T-helper 2 cell (primary cell): ENCODE measurements at places on chromosomes 4 and X.

GRCh38 chr4:22720091-22720490 is 27.4 kb downstream of the GBA3 start:
- DNase-seq: no peak

DNA sequence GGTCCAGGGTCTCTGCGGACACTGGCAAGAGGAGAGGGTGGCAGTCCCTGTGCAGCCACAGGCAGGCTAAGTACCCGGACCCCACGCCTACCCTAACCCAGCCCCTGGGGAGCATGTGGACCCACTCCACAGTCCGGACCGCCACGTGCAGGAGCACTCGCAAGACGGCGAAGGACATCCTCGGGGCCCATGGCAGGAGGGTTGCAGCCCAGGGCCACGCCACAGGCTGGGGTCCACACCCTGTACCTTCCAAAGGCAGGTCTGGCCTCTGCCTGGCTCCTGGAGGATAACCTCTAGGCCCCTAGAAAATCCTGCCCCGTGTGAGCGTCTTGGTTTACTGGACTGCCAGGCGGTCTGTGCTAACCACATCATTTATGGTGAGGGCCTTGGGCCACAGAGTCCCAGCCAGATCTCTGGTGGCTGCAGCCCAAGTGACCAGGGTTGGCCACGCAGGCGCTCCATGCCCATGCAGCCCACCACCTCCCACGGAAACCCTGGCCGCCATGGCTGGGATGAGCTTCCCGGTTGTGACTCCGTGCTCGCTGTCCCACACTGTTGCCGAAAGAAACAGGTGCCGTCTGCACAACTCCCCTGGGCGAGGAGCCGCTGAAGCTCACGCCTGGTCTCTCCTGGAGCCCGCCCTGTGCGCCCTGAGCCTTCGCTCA is 10.0 kb downstream of the CCNQ start:
- DNase-seq: no peak

- no peak for DNase-seq
Observed at GRCh38 chr4:182103614-182104319, 139.4 kb upstream of the TENM3 start.

GRCh38 chr4:111556851-111557250 is 588.4 kb upstream of the FAM241A start:
- no peak for DNase-seq

GRCh38 chr4:66602622-66603021 is 932.3 kb upstream of the EPHA5 start:
- DNase-seq: no peak

GRCh38 chr4:89254847-89255246 is 52.8 kb downstream of the GPRIN3 start:
- peak; percentile 35 for DNase-seq

DNA sequence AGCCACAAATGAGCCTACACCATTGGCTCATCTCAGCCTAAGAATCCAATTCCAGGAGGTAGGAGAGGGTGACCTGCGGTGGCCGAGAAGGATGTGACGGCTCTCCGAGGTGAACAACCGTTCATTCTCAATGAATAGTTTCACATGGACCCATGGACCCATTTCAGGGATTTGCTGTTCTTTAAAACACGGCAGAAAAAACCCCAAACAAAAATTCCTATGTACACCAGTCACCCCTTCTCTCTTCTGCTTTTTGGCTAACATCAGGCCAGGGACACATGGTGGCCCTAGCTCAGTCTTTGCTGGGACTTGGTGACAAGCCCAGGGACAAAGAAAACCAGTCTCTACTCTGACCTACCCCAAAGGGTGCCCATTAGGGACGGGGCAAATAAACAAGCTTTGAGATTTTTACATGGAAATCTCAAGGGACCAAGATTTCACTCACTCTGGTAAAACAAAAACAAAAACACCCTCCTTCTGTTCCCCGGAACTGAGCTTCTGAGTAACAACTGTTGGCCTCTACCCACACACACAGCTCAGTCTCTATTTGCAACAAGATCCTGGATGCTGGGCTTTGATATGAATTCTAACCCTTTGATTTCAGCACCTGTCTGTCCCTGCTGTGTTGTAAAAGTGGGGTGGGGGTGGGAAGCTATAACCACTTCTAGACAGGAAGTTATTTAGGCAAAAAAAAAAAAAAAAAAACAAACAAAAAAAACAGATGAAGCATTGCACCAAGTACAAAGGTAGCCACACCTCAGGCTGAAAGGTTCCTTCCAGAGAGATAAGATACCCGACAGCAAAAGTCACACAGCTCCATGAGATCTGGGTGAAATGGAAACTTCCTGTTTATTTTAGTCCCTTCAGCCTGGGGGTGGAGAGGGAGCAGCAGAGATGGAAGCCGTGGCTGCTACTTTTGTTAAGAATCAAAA is 49.0 kb downstream of the DDX3X start:
- no peak for DNase-seq

- no peak for DNase-seq
Observed at GRCh38 chr4:99413140-99413539, 22.0 kb downstream of the ADH7 start.

- no peak for DNase-seq
Observed at GRCh38 chr4:39083164-39083563, 21.1 kb downstream of the KLHL5 start.

- peak; percentile 83 for DNase-seq
Observed at GRCh38 chr4:183504930-183505610, at the start of gene ING2. TSS of gene ING2 (plus strand) at chr4:183505058. CDS start at chr4:183505196, 138 bp downstream.

DNA sequence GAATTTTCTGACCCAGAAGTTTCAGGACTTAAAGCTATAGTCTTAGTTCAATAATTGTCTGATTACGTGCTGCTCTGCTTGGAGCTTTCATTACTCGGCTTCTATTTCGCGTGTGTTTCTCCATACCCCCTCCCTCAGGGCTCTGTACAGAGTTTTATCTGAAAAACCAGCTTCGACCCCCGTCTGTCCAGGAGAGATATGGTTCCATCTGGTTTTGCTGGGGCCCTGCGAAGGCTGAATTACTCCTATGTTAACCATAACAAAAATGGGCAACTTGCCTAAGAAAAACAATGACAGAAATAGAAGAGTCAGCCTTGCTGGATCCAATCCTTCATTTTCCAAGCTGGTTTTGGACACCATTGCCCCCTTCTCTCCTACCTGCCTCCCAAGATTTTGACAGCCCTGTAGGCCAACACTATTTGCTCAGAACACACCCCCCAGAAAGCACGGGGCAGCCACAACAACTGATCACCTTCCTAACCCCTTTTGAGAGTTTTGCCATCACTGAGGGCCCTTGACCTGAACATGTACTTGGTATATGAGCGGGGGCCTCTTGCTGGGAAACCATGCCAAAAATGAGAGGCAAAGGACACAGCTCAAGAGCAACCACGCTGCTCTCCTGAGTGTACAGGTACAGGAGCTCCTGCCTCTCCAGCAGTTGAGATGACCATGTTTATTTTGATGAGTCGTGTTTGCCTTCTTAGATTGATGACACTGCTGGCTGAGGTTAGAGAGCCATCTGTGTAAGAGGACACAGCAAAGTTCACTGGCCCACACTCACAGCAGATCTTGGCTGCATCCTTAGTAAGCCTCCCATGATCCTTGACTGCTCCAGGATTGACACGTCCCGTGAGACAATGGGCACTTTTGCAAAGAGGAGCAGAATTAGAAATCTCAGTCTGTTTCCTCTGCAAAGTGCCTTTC is 36.2 kb upstream of the ATP6AP2 start:
- DNase-seq: no peak

DNA sequence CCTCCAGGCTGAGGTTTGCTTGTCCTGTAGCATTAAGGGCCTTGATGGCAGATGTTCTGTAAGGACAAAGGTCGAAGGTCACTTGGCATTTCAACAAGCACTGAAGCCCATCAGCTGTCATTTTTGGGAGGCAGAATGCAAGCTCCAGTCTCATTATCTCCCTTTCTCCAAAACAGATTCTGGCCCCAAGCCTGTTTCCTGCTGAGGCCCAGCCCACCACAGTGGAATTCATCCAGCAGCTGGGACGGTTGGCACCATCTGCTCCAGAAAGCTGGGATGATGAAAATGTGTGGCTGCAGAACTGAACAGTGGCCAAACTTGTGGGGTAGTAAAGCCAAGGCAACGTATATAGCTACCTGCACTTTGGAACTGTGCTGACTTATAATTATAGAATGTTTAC is 17.7 kb upstream of the PPEF2 start:
- no peak for DNase-seq

DNA sequence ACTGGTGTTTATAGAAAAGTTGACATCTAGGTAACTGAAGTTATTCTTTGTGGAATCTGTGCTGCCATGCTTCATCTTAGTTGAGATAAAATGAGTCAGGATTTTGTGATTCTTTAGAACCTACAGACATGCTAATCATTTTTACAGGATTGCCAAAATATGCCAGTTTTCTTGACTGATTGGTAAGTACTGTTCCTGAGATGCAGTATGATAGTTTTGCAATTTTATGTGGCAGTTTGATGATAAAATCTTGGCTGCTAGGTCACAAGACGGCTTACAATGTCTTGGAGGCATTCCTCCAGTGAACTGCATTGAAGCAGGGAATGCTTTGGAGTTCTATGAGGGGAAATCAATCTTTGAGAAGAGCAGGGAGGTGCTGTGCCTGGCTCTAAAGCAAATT is 104.4 kb upstream of the ESX1 start:
- no peak for DNase-seq

GRCh38 chr4:13032936-13033335 is 451.2 kb downstream of the RAB28 start:
- DNase-seq: no peak

DNA sequence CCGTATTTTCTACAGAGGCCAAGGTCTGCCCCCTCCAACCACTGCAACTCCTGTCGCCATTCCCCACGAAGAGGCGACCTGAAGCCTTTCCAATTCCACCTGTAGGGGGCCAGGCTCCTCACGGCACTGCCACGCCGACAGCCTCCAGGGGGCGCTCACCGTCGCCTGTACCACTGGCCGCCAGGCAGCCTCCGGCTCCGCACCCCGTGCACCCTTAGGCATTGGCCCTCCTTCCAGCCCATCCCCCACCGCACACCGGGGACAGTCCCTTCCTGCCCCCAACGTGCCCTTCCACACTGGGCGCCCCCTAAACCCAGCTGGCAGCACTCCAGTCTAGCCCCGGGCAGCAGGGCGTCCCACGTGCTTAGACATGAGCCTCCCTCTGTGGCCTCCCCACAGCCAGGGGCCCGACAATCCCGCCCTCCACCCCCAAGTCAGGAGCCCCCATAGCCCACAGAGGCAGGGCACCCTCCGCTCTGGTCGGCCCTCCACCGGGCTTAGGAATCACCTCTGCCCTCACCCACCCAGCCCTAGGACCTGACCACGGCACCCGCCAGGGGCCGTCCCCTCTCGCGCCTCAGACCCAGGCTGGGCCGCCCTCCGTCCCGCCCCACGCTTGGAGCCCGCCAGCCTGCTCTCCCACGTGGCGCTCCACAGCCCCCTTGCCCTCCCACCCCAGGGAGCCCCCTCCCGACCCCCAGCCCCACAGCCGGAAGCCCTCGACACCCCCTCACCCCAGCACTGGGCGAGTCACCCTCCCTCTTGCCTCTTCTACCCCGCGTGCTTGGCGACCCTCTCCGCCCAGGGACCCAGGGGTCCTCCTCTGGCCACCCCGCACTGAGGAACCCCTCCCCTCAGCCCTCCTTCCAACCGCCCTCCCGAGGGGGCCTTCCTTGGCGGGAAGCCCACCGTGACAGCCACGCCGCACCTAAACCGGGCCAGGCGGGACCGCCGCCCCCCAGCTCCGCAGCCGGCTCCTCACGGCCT is 711 bp downstream of the PNMA6E start:
- DNase-seq: peak; percentile 31

GRCh38 chr4:21757248-21757647 is 191.3 kb downstream of the KCNIP4 start:
- no peak for DNase-seq

DNA sequence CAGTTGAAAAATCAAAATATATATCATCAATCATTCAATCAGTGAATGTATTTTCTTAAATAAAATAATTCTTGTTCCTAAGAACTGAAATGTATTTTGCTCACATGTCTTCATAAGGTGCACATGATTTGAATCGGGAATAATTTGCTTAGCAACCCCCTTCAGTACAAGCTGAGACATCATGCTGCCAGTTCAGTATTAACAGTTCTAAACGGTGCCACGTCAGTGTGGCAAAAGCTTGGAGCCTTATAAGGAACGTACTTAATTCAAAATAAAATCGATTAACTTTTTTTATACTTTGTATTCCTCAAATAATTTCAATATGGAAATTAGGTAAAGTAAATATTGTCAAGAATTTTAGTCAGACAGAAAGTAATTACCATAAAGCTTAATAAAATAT is 287.9 kb downstream of the CCSER1 start:
- DNase-seq: no peak

DNA sequence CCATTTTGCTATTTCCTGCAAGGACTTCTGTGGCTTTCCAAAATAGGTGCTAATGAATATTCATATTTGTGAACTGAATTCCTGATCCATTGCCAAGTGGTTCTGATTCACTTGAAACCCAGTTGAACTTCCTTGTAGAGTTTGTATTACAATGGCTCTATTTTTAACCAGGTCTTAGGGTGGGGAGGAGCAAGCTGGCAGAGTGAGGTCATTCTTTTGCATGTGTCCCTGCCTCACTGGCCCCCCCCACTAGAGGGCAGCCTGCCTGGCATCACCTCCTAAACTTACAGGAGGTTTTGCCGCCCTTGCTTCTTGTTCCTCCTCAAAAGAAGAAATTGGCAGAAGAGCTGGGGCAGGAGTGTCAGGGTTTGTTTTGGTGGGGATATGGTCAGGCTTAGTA is 10.5 kb downstream of the PTTG2 start:
- DNase-seq: peak; percentile 69

- DNase-seq: no peak
Observed at GRCh38 chr4:151287409-151287808, 10.4 kb downstream of the PRSS48 start.

GRCh38 chrX:140503714-140504351 is 1.0 kb downstream of the SOX3 start:
- no peak for DNase-seq

- no peak for DNase-seq
Observed at GRCh38 chrX:31796624-31797023, 724.8 kb upstream of the FTHL17 start.

DNA sequence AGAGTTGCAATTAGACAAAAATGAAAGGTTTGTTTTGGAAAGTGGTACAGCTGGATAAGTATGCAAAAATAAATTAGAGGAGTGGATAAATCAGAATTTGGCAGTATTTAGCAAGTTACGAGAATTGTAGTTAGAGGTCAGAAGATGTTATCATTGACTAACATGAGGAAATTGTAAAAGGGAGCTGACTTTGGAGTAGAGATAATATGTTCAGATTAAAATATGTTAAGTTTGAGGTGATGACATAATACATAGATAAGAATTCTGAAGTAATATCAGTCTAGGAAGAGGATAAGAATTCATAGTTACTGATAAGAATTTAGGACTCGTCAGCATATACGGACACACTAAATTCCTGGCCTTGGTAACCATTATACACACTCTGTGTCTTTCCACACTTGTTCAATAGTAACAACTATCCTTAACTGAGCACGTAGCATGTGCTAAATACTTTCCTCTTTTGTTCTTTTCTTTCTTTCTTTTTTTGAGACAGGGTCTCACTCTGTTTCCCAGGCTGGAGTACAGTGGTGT is 4.1 kb upstream of the EPGN start:
- no peak for DNase-seq

GRCh38 chr4:14284578-14284977 is 657.1 kb upstream of the BOD1L1 start:
- DNase-seq: no peak

- no peak for DNase-seq
Observed at GRCh38 chr4:1821679-1822567, 28.8 kb downstream of the FGFR3 start.
